Left ventricle myocardium superior (tissue), 1 donor: ENCODE measurements at places on chromosomes 16 and 17.

GRCh38 chr16:661184-661821, 6.6 kb upstream of the RHOT2 start:
- peak; percentile 53 for DNase-seq

GRCh38 chr16:27222249-27223225, 19.2 kb downstream of the KDM8 start:
- DNase-seq: peak; percentile 86

DNA sequence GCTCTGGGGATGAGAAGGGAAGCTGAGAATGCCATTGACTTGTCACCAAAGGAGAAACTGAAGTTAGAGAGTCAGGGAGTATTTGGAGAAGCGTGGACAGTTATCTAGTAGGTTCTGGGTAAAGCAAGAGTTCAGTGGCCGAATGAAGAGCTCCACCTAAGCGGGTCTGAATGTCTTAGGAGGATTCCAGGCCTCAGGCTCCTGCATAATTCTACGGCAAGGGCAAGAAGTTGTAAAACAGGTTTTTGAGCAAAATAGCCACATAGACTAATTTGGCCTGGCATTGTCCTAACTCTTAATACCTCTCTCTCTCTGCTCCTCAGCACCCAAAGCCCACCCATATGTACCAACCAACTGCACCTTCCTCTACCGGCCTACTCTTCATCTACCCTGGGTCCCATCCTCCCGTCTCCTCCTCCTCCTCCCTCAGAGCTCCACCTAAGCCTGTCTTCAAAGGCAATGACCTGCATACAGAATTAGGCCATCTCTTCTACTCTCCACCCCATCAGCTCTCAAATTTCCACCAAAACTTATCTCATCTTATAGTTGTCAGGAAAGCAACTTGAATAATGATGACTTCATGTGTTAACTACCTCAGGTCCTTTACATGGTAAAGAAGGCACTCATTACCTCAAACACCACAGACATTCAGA, 42.0 kb upstream of the KCNJ2 start:
- DNase-seq: no peak

GRCh38 chr17:77549726-77550366, 408.7 kb upstream of the TNRC6C start:
- no peak for DNase-seq

- no peak for DNase-seq
Measured at GRCh38 chr17:78725448-78726021, 56.5 kb downstream of the CYTH1 start.

GRCh38 chr17:38915639-38915995, 9.8 kb upstream of the LASP1NB start:
- DNase-seq: no peak

DNA sequence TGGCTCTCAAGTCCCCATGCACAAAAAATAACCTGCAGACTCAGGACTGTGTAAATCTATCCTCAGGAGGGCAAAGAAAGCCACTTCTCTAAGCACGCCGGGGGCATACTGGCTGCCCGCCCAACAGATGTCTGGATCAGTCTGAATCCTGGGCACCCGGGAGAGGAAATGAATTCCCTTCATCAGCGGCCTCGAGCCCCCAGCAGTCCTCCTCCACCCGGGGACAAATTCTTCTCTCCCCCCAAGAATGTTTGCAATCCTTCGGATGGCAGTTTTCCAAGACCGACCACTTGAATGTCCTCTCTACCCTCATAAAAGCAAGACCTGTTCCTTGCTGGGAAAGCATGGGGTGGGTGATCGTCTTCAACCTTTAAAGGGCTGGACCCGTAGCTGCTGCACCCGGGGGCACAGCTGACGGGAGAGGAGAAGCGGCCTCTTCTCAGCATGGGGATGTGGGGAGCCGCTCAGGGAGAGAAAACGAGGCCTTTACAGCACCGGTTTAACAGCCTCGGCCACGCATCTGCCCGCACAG, 9.4 kb upstream of the MAP2K3 start:
- no peak for DNase-seq

- no peak for DNase-seq
Measured at GRCh38 chr17:60073621-60074020, 5.1 kb downstream of the HEATR6 start.

DNA sequence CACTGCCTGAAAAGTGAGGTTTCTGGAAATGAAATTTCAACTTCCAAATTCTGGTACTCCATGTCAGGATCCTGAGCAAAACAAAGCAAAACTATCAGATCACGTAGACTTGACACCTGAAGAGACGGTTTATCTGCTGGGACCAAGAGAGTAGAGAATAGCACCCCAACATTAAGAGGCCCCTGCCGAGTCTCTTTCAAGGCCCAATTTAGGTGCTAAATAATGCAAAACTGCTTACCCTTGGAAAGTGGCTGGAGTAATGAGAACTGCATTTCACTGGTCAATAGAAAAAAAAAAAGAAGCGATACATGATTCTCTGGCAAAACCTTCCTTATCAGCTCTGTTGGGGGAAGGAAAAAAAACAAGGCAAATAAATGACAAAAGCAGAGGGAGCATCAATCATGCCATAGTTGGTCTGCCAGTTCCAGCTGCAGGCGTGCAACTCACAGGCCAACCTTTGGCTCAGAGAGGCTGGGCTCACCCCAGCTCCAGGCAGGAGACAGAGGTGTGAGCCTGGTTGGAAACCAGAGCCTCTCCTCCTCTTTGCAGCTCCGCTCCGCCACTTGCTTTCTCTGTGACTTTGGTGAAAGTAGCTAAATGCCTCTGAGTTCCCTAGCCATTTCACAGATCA, 595.2 kb downstream of the TOX3 start:
- no peak for DNase-seq

DNA sequence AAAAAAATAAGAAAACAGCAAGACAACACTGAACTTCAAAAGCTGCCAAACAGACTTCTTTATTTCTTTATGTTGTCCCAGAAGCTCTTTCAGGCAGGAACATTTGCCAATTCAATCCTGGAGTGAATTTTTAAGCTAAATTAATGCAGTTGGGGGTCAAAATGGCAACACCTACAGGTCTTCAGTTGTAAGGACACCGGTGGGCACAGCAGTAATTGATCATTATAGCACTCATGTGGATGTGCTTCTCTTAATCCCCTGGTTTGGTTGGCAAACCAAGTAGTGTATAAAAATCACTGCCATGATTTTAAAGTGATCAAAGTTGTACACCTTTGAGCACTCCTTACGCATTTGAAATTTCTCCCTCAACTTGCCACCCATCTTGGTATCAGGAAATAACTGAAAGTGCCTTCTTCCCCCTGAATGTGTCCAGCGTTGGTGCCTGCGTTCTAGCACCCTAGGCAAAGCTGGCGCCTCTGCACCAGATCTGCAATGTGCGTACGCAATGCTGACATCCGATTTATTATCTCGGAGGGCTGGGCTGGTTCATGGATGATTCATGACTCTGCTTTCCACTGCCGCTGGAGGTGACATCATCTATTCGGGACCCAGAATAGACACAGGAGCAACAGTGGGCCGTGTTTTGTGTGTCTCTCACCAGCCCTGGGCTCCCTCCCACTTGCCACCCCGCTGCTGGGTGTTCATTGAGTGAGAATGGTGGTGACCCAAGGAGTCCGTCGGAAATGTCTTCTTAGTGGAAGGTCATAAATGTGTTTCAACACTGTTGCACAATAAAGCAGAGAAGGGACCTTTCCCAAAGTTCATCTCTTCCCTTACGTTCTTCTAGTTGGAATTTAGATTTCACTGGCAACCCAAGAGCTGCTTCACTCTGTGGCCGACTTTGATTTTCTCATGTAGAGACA, 203.4 kb downstream of the CCDC182 start:
- DNase-seq: peak; percentile 65

- DNase-seq: no peak
Measured at GRCh38 chr17:53390575-53390974, 432.2 kb upstream of the KIF2B start.

DNA sequence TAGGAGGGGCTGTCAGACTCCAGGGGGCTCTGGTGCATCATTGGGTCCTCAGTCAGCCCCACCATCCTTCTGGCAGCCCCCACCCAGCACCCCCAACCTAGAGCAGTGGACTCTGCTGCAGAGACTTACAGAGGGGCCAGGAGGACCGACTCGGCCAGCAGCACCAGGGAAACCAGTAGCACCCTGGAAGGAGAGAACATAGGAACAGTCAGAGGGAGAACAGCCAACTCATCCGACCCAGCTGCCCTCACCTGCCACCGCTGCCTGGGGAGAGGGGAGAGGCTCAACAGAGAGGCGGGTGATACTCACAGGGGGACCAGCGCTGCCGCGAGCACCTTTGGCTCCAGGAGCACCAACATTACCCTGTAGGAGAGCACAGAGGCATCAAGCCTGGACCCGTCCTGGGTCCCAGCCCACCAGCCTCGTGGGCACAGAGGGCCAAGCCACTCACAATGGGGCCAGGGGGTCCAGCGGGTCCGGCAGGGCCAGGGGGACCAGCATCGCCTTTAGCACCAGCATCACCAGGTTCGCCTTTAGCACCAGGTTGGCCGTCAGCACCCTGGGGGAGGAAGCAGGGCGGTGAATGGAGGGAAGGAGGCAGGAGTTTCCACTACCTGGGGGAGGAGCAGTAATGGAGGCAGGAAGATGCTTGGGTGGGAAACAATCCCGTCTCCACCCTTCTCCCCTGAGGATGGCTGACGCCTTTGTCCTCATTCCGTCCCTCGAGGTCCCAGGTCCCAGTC, 11.7 kb downstream of the COL1A1 start:
- peak; percentile 19 for DNase-seq

DNA sequence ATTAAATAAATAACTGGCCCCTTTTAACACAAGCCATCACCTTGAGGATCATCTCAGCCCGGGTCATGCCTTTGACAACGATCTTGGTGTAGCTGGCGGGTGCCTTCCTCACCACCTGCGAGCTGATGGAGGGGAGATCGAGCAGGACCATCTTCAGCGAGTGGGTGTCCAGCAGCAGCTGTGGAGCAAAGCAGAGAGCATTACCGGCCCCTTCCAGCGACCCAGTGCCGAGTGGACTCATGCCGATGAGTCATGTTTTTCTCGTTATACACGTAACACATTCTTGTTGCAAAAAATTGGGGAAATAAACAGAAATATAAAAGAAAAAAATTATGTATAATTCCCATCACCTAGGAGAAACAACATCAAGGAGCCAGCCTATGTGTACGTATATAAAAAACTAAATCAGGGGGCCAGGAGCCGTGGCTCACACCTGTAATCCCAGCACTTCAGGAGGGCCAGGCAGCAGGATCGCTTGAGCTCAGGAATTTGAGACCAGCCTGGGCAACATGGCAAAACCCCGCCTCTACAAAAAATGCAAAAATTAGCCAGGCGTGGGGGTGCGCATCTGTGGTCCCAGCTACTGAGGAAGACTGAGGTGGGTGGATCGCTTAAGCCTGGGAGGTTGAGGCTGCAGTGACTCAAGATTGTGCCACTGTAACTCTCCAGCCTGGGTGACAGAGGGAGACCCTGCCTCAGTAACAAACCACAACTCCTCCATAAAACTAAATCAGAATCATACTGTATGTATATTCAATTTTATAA, 169.1 kb upstream of the RPH3AL start:
- no peak for DNase-seq

DNA sequence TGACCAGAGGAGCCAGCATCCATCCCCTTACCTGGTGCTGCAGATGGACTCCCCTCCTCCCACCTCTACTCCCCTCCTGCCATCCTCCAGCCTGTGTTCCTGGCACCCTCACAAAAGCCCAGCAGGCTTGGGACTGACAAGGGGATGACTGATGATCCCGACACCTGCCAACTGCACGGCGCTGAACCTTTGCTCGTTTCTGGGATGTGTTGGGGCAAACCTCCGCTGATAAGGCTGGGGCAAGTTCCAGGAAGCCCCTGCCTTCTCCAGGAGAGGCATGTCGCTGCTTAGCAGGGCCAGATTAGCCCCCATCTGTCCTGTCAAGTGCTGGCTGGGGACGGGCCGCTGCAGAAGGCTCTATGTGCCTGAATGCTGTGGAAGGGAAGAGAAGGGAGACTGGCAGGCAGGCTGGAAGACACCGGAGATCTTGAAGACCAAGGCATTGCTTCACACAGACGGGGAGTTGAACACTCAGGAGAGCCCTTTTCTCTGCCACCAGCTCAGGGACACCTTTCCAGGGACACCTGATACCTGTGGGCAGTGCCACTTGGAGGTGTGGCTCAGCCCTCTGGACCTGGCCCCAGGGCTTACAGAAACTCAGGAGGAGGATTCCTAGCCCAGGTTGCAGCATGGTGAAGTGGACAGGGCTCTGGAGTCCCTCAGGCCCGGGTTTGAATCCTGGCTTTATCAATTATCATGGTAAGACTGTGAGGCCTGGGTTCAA, 973 bp upstream of the KRT15 start:
- no peak for DNase-seq

- no peak for DNase-seq
Measured at GRCh38 chr17:59401274-59401673, 69.8 kb downstream of the YPEL2 start.

DNA sequence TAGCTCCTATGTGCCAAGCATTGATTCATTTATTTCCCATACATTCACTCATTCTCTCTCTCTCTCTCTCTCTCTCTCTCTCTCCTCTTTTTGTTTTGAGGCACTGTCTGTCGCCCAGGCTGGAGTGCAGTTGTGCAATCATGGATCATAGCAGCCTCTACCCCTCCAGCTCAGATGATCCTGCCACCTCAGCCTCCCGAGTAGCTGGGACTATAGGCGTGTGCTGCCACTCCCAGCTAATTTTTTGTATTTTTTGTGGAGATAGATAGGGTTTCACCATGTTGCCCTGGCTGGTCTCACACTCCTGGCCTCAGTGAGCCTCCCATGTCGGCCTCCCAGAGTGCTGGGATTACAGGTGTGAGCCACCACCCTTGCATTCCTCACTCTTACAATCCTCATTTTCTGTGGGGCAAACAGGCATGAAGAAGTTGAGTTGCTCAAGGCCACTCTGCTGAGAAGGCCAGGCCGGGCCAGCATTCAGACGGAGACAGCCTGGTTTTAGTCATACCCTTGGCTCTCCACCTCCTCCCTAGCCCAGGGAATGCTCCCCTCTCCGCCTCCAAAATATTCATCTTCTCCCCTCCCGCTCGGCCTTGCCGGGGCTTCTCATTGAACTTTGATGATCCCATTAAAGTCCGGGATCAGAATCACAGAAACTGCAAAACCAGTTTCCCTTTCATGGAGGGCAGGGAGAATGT, 765 bp upstream of the PRM2 start:
- DNase-seq: no peak

GRCh38 chr17:82283208-82283749, 9.8 kb upstream of the CSNK1D start:
- no peak for DNase-seq
